Caco-2 (cell line): ENCODE measurements at places on chromosomes 7 and 10. TPM values are rescaled to one million over a fixed set of nuclear protein-coding genes. Genes with fewer than 3 reads are reported as not detected.

GRCh38 chr10:125005312-125006187 lies 63.6 kb downstream of the ZRANB1 start:
- peaks cover 2% of the 10 kb centered on the region for H3K36me3 ChIP-seq
- no peak overlapping the region for H3K27ac ChIP-seq
- DNase-seq = no peak
- H3K27me3 ChIP-seq = no peaks in the 10 kb centered on the region
- no peak overlapping the region for H3K4me3 ChIP-seq

LHFPL3 gene
- not detected in 2 replicates for total RNA-seq

- H3K27me3 ChIP-seq = no peaks in the 10 kb centered on the region
- DNase-seq = no peak
- H3K27ac ChIP-seq = no peak overlapping the region
- no peak overlapping the region for H3K4me3 ChIP-seq
Observed at GRCh38 chr7:153027904-153028303, 268.4 kb downstream of the ACTR3B start.

DNA sequence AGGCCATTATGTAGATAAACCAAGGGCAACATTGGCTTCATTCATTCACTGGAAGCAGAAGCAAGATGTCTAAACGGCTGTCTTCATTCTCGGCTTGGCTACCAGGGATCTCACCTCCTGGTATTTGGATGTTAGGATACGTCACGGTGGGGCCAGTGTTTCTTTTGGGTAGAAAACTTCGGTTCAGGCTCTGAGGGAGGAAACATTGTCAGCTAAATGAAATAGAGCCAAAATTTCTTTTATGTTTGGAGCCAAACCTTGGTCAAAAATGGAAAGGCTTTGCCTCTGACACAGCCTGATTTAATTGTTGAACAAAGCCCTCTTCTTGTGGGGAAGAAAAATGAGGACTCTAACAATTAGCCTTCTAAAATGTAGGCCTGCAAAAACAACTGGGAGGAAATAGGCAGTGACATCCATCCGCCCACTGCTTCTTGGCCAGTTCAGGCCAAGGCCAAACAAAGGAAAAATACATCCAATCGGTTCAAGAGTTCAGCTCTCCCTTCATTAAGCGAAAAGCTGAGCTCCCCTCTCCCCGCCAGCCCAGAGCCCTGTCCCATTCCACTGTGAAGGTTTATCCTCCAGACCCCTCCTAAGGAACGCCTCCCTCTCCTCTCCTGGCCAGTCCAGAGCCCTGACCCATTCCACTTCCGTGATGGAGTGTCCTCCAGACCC lies 44.4 kb downstream of the PFKFB3 start:
- H3K4me1 ChIP-seq = no peaks in the 10 kb centered on the region
- DNase-seq = no peak
- H3K27me3 ChIP-seq = no peaks in the 10 kb centered on the region
- H3K27ac ChIP-seq = no peak overlapping the region
- H3K36me3 ChIP-seq = no peaks in the 10 kb centered on the region

DNA sequence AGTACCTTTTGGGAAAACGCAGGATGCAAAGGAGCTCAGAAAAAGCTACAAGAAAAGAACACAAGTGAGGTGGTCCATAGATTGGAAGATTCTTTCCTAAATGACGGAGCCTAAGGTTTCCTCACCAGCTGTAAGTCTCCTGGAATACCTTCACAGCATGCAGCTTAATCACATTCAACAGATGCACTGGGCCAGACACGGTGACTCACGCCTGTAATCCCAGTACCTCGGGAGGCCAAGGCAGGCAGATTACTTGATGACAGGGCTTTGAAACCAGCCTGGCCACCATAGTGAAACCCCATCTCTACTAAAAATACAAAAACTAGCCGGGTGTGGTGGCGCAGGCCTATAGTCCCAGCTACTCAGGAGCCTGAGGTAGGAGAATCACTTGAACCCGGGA lies 228.7 kb downstream of the FRMD4A start:
- H3K27me3 ChIP-seq = no peaks in the 10 kb centered on the region
- H3K4me1 ChIP-seq = no peaks in the 10 kb centered on the region
- no peaks in the 10 kb centered on the region for H3K36me3 ChIP-seq
- no peak for DNase-seq

DNA sequence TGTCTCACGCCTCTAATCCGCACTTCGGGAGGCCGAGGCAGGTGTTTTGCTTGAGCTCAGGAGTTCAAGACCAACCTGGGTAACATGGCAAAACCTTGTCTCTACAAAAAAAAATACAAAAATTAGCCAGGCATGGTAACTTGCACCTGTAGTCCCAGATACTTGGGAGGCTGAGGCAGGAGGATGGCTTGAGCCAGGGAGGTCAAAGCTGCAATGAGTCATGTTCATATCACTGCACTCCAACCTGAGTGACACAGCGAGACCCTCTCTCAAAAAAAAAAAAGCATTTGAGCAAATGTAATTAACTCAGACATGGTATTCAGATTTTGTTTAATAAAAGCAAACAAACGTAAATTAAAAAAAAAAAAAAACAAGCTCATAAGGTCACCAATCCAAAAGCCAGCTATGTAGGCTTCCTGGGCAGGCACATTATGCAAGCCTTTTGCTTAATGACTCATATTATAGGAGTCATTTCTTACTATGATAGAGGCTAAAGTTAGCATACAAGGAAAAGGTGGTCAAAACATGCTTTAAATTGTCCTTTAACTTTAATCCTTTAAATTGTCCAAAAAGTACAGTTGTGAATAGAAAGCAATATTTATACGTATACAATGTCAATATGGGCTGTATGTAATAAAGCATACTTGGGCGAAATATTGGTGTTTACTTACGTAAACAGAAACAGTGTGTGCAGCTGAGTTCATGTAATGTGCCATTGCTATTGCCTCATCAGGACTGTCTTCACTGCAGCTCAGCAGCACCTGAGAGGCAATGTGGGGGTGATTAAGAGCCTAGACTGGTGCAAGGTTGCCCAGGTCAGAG lies 13.0 kb downstream of the AKR1D1 start:
- H3K36me3 ChIP-seq = no peaks in the 10 kb centered on the region; the same call in 1 of the 2 replicates
- H3K27ac ChIP-seq = peak overlapping the region; percentile 50
- no peak overlapping the region for H3K4me3 ChIP-seq

- H3K4me3 ChIP-seq = no peak overlapping the region
- peaks cover 2% of the 10 kb centered on the region; the same call in 1 of the 2 replicates for H3K27me3 ChIP-seq
- H3K36me3 ChIP-seq = no peaks in the 10 kb centered on the region
- no peaks in the 10 kb centered on the region for H3K4me1 ChIP-seq
Observed at GRCh38 chr10:18158773-18159265, 18.6 kb downstream of the CACNB2 start.

GPR146 gene
- total RNA-seq = 1.8 and 3.0 TPM in 2 replicates

APBB1IP gene
- 0.14 and 0.16 TPM in 2 replicates for total RNA-seq

NYAP1 gene
- 1.3 and 1.7 TPM in 2 replicates for total RNA-seq

TMEM139 gene
- total RNA-seq = 19.1 and 26.2 TPM in 2 replicates

GRCh38 chr7:37285706-37286453 lies 162.8 kb downstream of the ELMO1 start:
- H3K36me3 ChIP-seq = no peaks in the 10 kb centered on the region
- H3K4me1 ChIP-seq = no peaks in the 10 kb centered on the region
- H3K4me3 ChIP-seq = no peak overlapping the region
- DNase-seq = no peak
- no peaks in the 10 kb centered on the region for H3K27me3 ChIP-seq
- no peak overlapping the region for H3K27ac ChIP-seq

- DNase-seq = no peak
- H3K27ac ChIP-seq = no peak overlapping the region
- H3K27me3 ChIP-seq = no peaks in the 10 kb centered on the region
Observed at GRCh38 chr7:115102738-115103137, 180.8 kb downstream of the MDFIC start.

DNA sequence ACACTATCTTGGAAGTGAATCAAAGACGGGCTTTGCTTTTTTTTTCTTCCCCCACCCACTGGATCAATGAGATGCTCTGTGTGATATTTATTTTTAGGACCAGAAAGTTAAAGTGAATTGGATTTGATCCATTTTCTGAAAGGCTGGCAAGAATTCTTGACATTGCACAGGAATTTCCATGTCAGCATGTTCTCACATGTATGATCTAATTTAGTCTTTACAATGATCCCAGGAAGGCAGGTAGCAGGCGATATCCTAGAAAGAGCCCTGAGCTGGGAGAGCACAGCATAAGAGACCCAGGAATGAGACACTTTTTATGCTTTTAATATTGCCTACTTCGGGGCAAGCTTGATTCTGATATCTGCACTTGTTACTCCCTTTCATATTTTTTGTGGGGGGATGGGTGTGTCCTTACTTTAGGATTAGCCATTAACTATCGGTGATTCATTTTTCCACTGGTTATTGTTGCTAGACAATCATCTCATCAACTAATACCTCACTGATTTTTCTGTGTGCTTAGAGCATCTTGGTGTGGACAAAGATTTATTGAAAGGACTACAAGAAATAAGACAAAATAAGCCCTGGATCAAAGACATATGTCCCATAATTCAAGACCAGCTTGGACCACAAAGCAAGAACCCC lies 58.1 kb downstream of the NRP1 start:
- H3K4me1 ChIP-seq = peaks cover 34% of the 10 kb centered on the region
- H3K36me3 ChIP-seq = no peaks in the 10 kb centered on the region
- no peaks in the 10 kb centered on the region for H3K27me3 ChIP-seq
- DNase-seq = no peak
- H3K4me3 ChIP-seq = no peak overlapping the region
- H3K27ac ChIP-seq = no peak overlapping the region
